Fibroblast of skin of right quadriceps (primary cell): ENCODE measurements at places on chromosomes 5 and 9.

- no peak for DNase-seq
Measured at GRCh38 chr9:33297432-33297831, 7.1 kb downstream of the NFX1 start.

- no peak for DNase-seq
Measured at GRCh38 chr9:93517331-93517730, 59.1 kb upstream of the PHF2 start.

GRCh38 chr5:43606351-43606750, 3.4 kb downstream of the NNT start:
- DNase-seq = no peak

DNA sequence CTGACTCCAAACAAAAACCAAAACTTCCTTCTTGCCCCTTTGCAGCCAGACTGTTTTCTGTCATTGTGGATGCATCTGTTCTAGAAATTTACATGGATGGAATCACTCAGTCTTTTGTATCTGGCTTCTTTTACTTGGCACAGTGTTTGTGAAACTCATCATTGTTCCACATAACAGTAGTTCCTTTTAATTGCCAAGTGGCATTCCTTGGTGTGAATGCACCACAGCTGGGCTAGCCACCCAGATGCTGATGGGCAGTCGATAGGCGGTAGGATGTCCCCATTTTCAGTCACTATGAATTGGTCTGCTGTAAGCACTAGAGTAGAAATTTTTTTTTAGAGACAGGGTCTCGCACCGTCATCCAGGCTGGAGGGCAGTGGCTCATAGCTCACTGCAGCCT, 6.3 kb upstream of the CLPTM1L start:
- no peak for DNase-seq

DNA sequence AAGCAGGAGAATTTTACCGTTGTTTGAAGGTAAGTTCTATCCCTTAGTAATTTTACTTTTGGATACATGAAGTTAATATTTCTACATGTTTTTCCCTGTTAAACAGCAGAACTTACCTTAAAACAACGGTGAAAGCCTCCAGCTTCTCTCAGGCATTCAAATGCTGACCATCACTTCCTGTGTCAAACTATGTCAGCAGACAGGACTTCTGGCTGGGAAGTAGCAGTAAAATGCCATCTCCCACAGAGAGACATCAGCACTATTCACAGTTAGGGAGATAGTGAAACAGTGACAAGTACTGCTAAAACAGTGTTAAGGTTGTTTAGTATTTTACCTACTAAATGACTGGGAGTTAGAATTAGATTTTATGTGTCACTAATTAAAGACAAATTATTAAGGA, 34.2 kb upstream of the GOLGA1 start:
- DNase-seq = no peak

GRCh38 chr9:114015607-114016006, 62.5 kb downstream of the AMBP start:
- DNase-seq = no peak

DNA sequence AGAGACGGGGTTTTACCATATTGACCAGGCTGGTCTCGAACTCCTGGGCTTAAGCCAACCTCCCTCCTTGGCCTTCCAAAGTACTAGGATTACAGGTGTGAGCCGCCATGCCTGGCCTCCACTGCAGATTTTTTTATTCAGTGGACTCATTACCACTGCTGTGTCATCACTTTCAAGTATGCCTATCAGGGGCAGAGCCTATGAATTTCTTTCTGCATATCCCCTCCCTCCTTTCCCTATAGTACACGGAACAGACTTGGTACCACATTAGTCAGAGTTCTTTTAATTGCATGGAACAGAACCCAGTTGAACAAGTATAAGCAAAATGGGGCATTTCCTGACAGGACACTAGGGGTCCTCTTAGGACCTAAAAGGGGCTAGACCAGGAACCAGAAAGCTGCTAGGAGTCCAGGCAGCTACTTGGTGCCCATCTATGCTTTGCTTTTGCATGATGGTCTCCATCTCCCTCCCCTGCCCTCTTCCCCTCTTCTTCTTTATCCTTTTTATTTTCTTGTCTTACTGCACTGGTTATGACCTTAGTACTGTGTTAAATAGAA, 5.8 kb downstream of the BSPRY start:
- DNase-seq = no peak

GRCh38 chr5:76590027-76590426, 33.2 kb downstream of the F2RL2 start:
- DNase-seq = no peak

DNA sequence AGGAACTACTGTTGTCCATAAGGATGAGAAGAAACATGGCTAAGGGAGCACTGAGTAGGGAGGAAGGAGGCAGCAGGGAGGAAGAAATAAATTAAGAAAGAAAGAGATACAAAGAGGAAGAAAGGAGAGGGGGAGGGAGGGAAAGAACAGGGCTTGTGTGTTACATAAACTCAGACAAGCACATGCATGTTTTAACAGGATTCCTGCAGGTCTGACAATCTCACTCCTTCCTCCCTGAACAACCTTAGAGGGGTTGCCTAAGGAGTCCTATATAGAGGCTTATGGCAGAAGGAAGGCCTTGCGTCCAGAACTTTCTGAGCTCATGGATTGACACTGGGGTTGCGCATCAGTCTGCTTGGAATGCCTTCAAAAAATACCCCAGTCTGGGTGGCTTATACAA, 4.2 kb upstream of the KCNIP1 start:
- DNase-seq = no peak

DNA sequence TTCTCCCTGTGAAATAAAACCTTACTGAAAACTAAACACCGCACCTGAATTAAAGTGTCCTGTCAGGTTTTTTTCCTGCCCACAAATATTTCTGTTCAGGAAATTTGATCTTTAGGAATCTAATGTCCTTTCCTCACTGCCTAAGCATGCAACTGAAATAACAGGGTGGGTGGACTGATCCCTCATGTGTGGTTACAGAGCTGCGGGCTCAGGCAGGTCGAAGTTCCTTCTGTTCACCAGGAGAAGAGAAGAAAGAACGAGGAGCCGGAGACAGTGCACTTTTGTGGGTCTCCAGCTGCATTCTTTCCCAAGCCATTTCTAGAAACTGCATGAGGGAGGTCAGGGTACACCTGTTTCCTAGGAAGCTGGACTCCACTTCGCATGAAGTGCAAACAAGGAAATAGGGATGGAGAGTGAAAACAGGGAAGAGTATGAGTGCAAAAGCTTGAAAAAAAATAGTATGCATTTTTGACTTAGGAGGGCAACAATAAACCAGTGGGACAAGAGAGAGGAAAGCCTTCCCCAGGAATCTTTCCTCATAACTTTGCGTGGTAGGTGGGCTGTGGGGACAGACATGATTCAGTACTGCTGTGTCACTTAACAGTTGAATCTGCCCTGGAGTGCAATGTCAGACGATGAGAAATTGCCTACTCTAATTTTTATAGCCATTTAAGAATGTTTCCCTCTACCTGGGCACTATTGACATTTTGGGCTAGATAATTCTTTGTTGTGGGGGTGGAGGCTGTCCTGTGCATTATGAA, 60.3 kb downstream of the GCNT1 start:
- DNase-seq = no peak

DNA sequence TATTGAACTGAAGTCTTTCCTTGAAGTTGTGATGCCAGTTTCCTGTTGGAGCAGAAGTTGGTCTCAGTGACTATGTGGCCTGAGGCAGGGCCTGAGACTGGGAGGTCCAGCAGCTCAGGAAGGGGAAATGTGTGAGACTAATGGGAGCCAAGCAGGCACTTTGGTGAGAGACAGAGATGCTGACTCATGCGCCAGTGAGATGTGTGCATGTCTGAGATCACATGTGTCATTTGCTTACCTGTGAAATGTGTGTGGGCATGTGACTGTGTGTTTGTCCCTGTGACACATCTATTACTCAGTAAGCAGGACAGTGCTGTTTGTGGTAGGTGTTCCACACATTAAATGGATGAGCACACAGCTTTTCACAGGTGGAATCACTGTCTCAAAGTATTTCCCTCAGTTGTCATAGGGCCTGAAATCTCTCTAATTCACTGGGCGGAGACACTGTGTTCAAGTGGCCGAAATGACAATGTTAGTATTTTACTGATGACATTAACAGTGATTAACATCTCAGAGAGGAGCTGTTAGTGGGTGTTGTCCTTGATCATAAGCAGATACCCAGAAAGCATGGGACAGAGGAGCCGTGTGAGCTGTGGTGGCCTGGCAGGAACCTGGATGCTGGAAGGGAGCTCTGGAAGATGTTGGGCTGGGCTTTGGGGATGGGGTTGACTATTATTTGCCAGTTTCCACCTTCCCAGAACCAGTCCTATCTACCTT, 7.4 kb downstream of the NPR2 start:
- DNase-seq = peak; percentile 45

- peak; percentile 68 for DNase-seq
Measured at GRCh38 chr9:112447283-112447761, 39.3 kb upstream of the KIAA1958 start.

DNA sequence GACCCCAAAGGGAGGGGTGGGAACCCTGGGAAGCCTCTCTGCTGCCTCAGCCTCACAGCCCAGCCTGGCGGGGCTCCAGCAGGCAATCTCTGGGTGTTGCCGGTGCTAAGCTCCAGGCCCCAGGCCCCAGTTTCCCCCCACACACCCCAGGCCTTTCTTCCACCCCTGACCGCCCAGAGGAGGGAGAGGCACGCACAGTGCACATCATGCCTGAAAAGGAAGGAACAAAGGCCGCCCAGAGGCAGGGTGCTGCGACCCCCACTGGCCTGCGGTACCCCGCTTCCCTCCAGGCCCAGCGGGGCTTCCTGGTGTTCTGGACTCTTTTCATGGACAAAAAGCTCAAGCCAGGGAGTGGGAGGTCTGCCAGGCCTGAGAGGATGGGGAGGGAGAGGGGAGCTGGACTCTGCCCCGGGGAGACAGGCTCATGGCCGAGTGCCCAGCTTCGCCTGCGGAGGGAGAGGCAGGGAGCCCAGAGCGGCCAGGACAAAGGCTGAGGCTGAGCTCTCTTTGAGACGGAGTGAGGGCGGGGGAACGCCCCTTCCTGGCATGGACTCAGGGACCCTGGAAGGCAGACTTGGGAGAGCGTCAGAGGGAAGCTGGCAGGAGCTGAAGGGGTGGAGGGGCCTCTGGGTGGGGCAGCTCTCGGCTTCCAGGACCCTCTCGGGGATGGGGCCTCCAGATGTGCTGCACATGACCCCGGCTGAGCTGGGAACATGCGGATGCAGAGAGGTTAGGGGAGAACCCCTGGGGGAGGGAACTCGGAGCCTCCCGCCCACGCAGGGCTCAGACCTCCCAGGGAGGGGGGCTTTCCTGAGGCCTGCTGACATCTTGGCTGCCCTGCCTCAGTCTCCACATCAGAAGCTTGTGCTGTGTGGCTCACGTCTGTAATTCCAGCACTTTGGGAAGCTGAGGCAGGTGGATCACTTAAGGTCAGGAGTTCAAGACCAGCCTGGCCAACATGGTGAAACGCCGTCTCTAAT, 1.8 kb upstream of the ENTPD2 start:
- peak; percentile 43 for DNase-seq

DNA sequence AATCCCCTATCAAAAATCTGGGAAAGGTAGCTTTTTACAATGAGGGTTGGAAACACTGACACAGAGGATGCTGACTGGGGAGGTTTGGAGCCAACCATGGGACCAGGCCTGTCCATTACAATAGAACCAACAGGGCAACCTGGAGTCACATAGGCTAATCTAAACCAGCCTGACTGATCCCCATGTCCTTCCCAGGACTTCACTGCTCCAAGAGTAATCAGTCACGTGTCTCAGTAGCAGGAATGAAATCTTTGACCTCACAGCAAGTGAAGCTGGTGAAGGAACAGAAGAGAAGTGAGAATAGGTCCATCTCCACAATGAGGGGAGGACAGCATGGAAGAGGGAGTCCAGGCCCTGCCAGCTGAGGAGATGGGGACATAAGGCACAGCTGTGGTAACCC, 16.0 kb upstream of the GLRX start:
- no peak for DNase-seq

- no peak for DNase-seq
Measured at GRCh38 chr9:128442150-128442549, 13.7 kb upstream of the ODF2 start.

DNA sequence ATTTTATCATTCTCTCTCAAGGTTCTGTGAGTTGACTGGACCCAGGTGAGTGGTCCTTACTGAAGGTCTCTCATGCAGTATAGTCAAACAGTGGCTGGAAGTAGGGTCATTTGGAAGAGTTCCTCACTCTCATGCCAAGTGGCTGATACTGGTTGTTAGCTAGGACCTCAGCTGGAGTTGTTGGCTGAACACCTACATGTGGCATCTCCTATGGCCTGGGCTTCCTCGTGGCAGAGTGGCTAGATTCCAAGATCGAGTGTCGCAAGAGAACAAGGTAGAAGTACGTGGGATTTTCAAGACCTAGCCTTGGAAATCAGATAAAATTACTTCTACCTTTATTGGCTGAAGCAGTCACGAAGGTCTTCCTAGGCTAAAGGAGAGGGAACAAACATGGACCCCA, 7.6 kb downstream of the SLC31A2 start:
- no peak for DNase-seq

DNA sequence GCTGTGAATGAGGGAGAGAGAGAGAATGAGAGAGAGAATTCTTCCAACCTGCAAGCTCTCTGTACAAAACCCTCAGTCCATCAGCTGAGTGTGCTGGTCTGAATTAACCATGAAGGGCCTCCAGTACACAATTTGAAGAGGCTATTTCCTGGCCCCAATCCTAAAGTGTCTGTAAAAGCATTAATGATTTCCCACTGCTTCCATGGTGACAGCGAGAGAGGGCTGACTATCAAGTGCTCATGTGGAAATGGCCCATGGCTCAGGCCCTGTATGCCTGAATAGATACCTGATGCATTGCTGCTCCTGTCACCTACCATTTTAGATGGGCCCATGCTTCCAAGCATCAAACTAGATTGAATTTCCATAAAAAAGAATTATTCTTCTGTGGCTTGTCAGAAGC, 592.4 kb downstream of the KIF4B start:
- DNase-seq = no peak

- peak; percentile 92 for DNase-seq
Measured at GRCh38 chr5:136811551-136811950, 446.2 kb upstream of the TRPC7 start.

DNA sequence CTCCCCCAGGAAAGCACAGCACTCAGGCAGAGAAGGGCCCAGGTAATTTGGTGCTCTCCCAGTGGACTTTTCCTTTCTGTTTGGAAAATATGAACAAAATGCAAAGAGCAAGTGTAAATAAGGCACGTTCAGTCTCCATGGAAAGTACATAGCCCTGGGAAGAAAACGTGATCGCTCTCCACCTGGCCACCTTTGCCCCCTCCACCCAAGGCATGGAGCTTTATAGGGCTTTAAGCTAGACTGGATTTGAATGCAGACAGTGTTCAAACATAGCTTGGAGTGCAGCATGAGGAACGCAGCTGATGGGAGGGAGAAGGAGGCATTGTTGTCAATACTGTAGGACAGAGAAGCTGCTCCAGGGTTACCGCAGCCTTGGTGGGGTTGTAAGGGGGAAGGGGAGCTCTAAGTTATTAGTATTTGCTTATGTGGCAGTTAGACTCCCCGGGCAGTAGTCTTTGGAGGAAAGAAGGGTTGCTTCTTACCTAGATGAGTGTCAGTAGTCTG, 500.2 kb downstream of the SPOCK1 start:
- no peak for DNase-seq
